ENCODE measurements at places on chromosomes 12 and 14.
A peak's percentile ranks its signal among the peaks of the same experiment; 100 is the strongest.

DNA sequence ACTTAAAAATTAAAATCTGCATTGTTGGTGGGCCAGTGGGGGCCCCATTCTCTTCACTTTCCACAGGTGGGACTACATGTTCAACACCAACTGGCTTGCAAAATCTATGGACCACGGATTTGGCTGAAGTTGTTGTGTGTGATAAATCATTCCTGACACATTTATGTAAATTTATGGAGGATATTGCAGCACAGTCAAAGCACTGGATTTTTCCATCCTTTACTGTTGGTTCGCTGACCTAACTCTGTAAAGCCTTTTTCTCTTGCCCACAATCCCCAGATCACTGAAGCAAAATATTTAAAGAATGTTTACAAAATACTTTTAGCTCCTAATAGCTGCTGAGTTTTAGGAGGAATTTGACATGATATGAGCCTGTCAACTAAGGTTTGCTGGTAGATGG lies 219.7 kb upstream of the PRICKLE1 start:
- no peaks in the 10 kb centered on the region for H3K36me3 ChIP-seq
- DNase-seq = no peak
- no peaks in the 10 kb centered on the region for H3K4me1 ChIP-seq
- H3K4me3 ChIP-seq = no peak overlapping the region
- no peaks in the 10 kb centered on the region for H3K27me3 ChIP-seq

DNA sequence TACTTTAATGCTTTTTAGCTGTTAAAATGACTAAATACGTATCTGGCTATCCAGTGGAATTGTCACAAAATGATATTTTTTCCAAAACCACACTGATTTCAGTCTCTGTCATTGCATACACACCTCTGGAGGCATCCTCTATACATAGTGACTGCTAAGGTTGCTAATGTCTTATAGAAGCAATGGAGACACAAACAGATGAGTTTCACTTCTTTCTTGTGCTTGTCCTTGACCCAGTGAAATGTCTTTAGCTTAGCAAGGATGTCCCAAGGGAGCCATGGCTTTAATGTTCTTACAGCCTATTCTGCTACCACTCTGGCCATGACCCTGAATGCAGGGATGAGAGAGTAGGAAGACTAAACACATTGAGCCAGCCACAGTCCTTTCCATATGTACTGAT lies 90.3 kb downstream of the TPH2 start:
- no peaks in the 10 kb centered on the region for H3K36me3 ChIP-seq
- no peak overlapping the region for H3K27ac ChIP-seq
- DNase-seq = no peak
- no peaks in the 10 kb centered on the region for H3K27me3 ChIP-seq
- H3K4me1 ChIP-seq = no peaks in the 10 kb centered on the region

DNA sequence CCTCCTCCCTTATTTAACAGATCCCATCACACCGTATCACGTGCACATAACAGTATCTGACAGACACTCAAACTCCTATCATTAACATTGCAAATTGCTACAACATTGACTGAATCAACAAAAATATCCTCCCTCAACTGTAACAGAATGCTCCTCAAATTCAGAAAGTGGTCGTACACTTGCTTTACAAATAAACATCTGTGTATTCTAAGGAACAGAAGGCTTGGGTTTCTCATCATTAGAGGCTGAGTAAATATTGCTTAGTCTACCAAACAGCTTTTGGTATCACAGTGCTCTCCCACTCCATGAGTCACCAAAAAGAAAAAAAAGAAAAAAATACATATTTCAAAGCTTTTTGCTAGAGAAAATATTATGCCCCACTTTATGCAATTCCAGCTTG lies 23.9 kb downstream of the FERMT2 start:
- no peak for DNase-seq
- peaks cover 4% of the 10 kb centered on the region for H3K27me3 ChIP-seq
- no peaks in the 10 kb centered on the region for H3K36me3 ChIP-seq
- no peak overlapping the region for H3K4me3 ChIP-seq

- H3K27ac ChIP-seq = no peak overlapping the region
- H3K36me3 ChIP-seq = peaks cover 45% of the 10 kb centered on the region
- no peaks in the 10 kb centered on the region for H3K4me1 ChIP-seq
- no peaks in the 10 kb centered on the region for H3K27me3 ChIP-seq
- no peak for DNase-seq
Measured at GRCh38 chr14:71105177-71105576, 197.9 kb downstream of the PCNX1 start.

GRCh38 chr14:58864751-58865513 lies 227.2 kb downstream of the DACT1 start:
- H3K27me3 ChIP-seq = peaks cover 7% of the 10 kb centered on the region
- no peak overlapping the region for H3K27ac ChIP-seq
- no peak overlapping the region for H3K4me3 ChIP-seq
- H3K36me3 ChIP-seq = no peaks in the 10 kb centered on the region
- H3K4me1 ChIP-seq = no peaks in the 10 kb centered on the region

DNA sequence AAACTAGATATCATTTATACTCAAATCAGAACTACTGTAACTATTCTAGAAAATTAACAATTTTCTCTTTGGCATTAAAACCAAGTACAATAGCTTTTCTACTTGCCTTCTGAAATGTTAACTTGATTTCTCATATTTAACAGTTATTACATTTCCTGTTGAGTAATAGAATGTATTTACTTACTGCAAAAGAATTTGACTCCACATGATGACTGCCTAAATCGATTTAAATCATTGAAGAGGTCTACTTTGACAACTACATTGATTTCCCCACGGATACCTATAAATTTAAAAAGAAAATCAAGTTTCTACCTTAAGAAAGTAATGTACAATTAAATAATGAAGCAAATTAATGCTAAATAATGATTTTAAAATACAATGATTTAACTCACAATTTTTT lies 18.9 kb downstream of the C2CD5 start:
- no peak overlapping the region for H3K27ac ChIP-seq
- no peaks in the 10 kb centered on the region for H3K27me3 ChIP-seq
- H3K36me3 ChIP-seq = peaks cover 27% of the 10 kb centered on the region
- DNase-seq = no peak

DNA sequence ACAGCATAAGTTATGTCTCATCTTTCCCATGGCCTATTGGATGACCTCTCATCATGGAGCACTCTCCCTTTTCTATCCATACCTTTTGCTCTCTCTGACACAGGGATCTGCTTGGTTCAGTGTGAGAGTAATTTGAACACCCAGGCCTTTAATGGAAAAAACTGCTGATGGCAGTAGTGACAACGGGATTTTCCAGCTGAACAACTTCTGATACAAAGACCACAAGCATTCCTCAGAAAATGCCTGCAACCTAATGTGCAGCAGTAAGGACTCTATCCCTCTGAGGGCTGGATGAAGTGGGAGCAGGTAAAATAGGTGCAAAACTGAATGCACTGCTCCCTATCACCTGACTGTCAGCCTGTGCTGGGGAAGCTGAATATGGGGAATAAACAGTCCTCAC lies 51.0 kb downstream of the KANSL2 start:
- no peak overlapping the region for H3K4me3 ChIP-seq
- H3K36me3 ChIP-seq = no peaks in the 10 kb centered on the region
- H3K27ac ChIP-seq = no peak overlapping the region
- H3K27me3 ChIP-seq = peaks cover 20% of the 10 kb centered on the region

GRCh38 chr12:93572712-93573551 lies 457 bp downstream of the SOCS2 start:
- peak; percentile 54 for DNase-seq
- peak overlapping the region; percentile 90 for H3K27ac ChIP-seq
- H3K4me1 ChIP-seq = peaks cover 62% of the 10 kb centered on the region
- peaks cover 18% of the 10 kb centered on the region for H3K27me3 ChIP-seq
- peaks cover 57% of the 10 kb centered on the region for H3K36me3 ChIP-seq

- no peak for DNase-seq
- no peaks in the 10 kb centered on the region for H3K36me3 ChIP-seq
- no peak overlapping the region for H3K4me3 ChIP-seq
- no peaks in the 10 kb centered on the region for H3K4me1 ChIP-seq
- H3K27me3 ChIP-seq = no peaks in the 10 kb centered on the region
- no peak overlapping the region for H3K27ac ChIP-seq
Measured at GRCh38 chr12:79203058-79203647, 338.6 kb downstream of the SYT1 start.

DNA sequence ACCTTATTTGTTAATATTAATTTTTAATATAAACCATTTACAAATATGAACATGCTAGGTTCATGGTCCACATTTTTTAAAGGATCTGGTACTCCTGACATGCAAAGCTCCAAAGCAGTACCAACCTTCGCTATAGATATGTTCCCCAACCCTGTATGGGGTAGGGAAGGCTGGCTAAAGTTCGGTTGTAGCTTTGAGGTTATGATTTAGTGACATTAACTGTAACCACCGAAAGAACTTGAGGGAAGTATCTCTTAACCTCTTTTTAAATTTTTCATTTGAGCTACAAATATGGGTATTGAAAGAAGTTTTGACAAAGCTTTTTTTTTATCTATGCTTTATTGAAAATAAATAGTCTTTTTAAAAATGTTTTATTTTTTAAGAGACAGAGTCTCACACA lies 115.5 kb downstream of the DYRK2 start:
- no peak overlapping the region for H3K27ac ChIP-seq
- H3K36me3 ChIP-seq = no peaks in the 10 kb centered on the region
- H3K4me1 ChIP-seq = no peaks in the 10 kb centered on the region
- H3K4me3 ChIP-seq = no peak overlapping the region
- H3K27me3 ChIP-seq = no peaks in the 10 kb centered on the region

DNA sequence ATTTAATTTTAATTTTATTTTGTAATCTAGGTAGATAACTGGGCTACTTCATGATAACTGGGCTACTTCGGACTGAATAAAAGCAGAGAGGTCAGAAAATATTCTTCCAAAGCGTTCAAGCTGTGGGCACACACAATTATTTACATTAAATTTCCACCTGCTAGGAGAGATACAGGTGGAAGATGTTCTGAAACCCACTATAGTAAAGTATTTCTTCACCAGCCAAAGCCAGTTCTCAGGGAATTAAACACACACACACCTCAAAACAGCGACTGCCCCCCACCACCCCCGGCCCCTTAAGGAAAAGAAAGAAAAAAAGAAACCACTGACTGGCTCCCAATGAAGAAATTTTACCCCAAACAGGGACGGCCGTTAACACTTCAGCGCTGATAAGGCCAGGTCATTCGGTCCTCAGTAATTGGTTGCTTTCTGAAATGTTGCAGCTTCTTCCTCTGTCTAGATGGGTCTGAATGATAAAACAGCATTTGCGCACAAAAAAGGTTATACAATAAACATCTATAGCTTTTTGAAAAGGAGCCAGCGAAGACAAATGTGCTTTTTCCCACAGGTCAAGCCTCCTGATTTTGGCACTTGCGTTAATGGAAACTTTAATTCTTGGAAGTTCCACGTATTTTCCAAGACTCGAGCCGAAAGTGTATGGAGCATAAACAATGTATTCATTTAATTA lies 771 bp upstream of the KCNJ8 start:
- H3K27me3 ChIP-seq = peaks cover 43% of the 10 kb centered on the region
- H3K36me3 ChIP-seq = no peaks in the 10 kb centered on the region
- H3K4me3 ChIP-seq = peak overlapping the region; percentile 27
- peaks cover 8% of the 10 kb centered on the region for H3K4me1 ChIP-seq
- no peak overlapping the region for H3K27ac ChIP-seq

DNA sequence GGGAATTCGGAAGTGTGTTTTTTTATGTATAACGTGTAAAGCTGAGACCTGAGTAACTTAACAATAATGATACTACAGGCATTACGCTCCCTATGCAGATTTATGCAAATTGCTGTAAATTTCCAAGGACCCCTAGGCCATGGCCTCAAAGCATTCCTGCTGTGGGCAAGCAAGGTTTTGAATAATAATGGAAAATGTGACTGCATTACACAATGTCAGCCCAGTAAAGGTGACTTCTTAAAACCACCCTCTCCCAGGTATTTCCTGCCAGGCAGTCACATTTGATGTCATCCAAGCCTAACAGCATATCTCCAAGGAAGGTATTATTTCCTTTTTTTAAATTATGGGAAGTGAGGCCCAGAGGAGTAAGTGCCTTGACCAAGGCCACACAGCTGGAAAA lies 621.0 kb downstream of the BCL11B start:
- no peaks in the 10 kb centered on the region for H3K27me3 ChIP-seq
- H3K4me1 ChIP-seq = no peaks in the 10 kb centered on the region
- H3K36me3 ChIP-seq = no peaks in the 10 kb centered on the region
- H3K4me3 ChIP-seq = no peak overlapping the region
- no peak for DNase-seq
- H3K27ac ChIP-seq = no peak overlapping the region

- DNase-seq = no peak
- H3K4me1 ChIP-seq = no peaks in the 10 kb centered on the region
- peaks cover 7% of the 10 kb centered on the region for H3K36me3 ChIP-seq
- H3K27ac ChIP-seq = no peak overlapping the region
Measured at GRCh38 chr12:109069307-109070271, 17.2 kb downstream of the USP30 start.

GRCh38 chr12:73277971-73278370 lies 1005.8 kb downstream of the TRHDE start:
- H3K4me1 ChIP-seq = no peaks in the 10 kb centered on the region
- no peak for DNase-seq
- H3K27me3 ChIP-seq = no peaks in the 10 kb centered on the region
- H3K27ac ChIP-seq = no peak overlapping the region

DNA sequence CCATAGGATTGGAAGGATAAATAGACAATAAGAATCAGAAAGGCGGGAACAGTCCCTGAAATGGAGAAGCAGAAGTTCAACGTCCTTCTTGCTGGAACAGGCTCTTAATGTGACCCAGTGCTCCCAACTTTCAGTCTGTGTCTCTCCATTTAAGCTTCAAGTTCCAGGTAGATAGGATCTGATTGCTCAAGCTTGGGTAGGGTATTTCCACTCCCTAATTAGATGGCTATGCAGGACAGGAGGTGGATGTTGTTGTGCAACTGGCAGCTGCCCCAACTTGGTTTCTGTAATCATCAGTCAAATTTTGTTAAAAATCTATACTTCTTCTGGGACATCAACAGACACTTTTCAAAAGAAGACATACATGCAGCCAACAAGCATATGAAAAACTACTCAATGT lies 266.2 kb downstream of the C12orf75 start:
- no peak overlapping the region for H3K4me3 ChIP-seq
- H3K4me1 ChIP-seq = no peaks in the 10 kb centered on the region
- no peak for DNase-seq
- H3K36me3 ChIP-seq = no peaks in the 10 kb centered on the region

GRCh38 chr12:71752891-71753290 lies 1.8 kb upstream of the RAB21 start:
- no peak overlapping the region for H3K27ac ChIP-seq
- H3K4me3 ChIP-seq = no peak overlapping the region
- peaks cover 22% of the 10 kb centered on the region for H3K4me1 ChIP-seq

- H3K27me3 ChIP-seq = peaks cover 76% of the 10 kb centered on the region
- no peaks in the 10 kb centered on the region for H3K36me3 ChIP-seq
- peaks cover 29% of the 10 kb centered on the region for H3K4me1 ChIP-seq
- no peak overlapping the region for H3K27ac ChIP-seq
Measured at GRCh38 chr14:105169776-105170655, 1.4 kb upstream of the JAG2 start.

GRCh38 chr14:80678436-80678835 lies 263.1 kb downstream of the CEP128 start:
- no peak overlapping the region for H3K4me3 ChIP-seq
- DNase-seq = no peak

All from activated naive CD4-positive, alpha-beta T cell treated with anti-CD3 and anti-CD28 coated beads, Interleukin-2, amount 10 ng/mL, durations not matched to agents 7 days and 5 days (primary cell).